ENCODE measurements at places on chromosomes 1 and 21.
A peak's percentile ranks its signal among the peaks of the same experiment; 100 is the strongest.

GRCh38 chr1:117757668-117758067 lies 151.8 kb downstream of the TENT5C start:
- no peak for DNase-seq

GRCh38 chr1:15932612-15933011 lies 43.3 kb downstream of the ZBTB17 start:
- no peak for DNase-seq

DNA sequence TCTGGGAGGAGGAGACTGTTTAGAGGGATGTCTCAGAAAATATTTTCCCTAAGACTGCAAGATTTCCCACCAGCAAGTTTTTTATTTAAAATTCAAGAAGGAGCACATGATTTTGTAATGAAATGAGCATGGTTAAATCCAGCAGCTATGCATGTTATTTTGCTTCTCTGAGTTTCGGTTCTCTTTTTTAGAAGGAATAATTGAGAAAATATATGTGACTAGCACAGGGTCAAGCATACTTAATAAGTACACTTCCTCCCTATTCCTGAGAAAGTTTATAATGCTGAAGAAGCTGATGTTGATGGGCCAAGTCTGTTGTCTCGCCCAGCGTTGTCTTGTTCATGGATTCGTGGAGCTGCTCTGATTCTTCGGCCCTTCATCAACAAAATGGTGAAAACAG lies 51.2 kb downstream of the EXO1 start:
- no peak for DNase-seq

DNA sequence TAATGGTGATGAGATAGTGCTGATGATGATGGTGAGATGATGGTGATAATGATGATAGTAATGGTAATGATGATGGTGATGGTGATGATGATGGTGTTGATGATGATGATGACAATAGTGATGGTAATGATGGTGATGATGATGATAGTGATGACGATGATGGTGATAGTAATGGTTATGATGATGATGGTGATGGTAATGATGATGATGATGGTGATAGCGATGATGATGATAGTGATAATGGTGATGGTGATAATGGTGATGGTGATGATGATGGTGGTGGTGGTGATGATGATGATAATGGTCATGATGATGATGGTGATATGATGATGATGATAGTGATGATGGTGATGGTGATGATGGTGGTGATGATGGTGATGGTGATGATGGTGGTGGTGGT lies 384.6 kb downstream of the MATN1 start:
- DNase-seq: no peak

- DNase-seq: no peak
These were observed 7.1 kb downstream of the AMIGO1 start for GRCh38 chr1:109502364-109502851.

GRCh38 chr1:185289880-185290279 lies 27.2 kb downstream of the IVNS1ABP start:
- DNase-seq: no peak

DNA sequence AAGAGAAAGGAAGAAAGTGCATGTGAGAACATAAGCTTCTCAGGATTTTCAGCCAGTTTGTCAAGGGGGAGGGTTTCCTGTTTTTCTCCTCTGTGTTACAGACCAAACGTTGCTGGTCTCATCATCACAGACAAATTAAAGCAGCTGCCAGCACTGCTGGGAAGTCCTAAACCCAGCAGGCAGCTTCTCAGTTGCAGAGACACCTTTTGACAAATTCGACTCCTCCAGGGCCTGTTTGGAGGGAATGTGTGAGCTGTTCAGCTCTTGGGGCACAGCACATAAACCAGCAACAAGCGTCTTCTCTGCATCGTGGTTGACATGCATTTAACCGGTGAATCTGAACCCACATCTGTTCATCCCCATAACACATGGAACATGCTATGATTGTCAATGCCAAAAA lies 454.6 kb upstream of the RUNX1 start:
- peak; percentile 62 for DNase-seq

GRCh38 chr1:40789342-40789598 lies 5.7 kb downstream of the KCNQ4 start:
- no peak for DNase-seq

GRCh38 chr1:40982721-40983120 lies 3.2 kb downstream of the CTPS1 start:
- DNase-seq: no peak

GRCh38 chr1:212294983-212295382 lies 9.8 kb downstream of the PPP2R5A start:
- no peak for DNase-seq

- DNase-seq: no peak
These were observed 58.0 kb downstream of the CLIC4 start for GRCh38 chr1:24803220-24803619.

DNA sequence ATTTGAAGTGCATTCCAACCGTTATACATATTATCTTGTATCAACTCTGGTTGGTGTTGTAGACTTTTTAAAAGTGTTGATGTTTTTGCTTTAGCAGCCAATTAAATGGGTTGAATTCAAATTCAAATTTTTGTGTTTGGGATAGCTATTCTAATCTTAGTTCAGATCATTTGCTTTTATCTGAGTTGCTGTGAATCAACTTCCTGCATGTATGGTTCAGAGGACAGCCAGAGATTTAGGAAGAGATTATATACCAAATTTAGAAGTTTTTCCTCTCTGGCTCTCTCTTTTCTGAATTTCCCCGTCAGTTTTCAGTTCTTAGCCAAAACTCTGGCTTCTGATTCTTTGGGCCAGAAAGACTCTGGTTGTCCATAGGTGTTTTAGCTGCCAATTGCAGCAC lies 415.5 kb downstream of the NUF2 start:
- DNase-seq: no peak

- DNase-seq: peak; percentile 57
These were observed 489.2 kb upstream of the C1orf87 start for GRCh38 chr1:60562740-60563139.

DNA sequence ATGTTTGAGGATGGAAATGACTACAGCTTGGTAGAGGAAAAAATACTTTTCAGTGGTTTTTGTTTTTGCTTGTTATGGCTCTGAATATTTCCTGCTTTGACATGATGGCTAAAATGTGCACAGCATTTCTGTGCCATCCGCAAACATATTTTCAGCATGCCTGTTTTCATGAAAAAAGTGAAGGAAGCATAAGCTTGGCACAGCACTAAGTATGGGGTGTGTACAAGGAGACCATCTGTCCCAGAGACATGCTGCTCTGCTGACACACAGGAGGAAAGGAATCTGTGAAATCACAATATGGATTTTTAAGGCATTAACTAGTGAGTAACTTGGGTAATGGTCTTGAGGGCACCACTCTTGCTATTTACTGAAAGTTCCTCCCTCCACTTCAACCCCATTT lies 595.5 kb downstream of the RWDD3 start:
- no peak for DNase-seq

- DNase-seq: no peak
These were observed 4.8 kb downstream of the FAM131C start for GRCh38 chr1:16068356-16069270.

DNA sequence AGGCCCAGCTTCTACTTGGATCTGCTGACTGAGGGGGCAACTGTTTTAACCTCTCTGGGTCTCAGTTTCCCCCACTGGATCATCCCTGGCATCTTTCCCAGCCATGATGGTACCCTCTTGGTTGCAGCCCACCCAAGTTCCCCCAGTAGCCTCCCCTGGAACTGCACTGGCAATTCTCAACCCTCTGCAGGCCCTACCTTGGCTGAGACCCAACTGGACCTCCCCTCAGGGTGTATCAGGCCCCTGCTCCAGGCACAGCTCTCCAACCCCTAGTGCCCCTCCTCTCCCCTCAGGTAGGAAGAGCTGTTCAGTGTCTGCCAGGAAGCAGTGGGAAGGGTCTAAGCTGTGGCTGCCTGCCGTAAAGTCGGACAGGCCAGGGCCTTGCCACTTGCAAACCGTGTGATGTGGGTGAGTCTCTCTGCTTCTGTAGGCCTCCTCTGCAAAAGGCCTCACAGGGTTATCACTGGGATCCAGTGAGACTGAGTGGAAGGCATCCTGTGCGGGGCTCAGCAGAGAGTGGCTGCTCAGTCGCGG lies 32.1 kb downstream of the RHBG start:
- no peak for DNase-seq

- DNase-seq: no peak
These were observed 19.3 kb upstream of the ACTA1 start for GRCh38 chr1:229452956-229453801.

DNA sequence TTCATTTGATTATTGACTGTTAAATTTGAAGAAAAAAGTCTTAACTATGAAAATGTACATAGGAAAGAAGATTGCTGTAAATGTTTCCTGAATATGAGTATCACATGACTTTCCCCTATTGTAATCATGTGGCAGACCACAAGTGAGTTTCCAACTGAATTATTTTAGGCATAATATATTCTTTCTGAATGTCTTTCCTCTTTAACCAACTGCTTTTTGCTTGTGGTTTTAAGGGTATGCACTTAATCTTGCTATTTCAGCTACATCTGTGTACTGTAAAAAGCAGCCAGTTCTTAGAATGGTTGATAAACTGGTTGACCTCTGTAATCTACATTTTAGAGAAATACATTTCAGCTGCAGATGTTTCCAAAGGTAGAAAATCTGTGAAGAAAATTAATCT lies 400.7 kb downstream of the NEGR1 start:
- peak; percentile 88 for DNase-seq

- no peak for DNase-seq
These were observed 6.8 kb downstream of the MIER1 start for GRCh38 chr1:66931590-66931989.

DNA sequence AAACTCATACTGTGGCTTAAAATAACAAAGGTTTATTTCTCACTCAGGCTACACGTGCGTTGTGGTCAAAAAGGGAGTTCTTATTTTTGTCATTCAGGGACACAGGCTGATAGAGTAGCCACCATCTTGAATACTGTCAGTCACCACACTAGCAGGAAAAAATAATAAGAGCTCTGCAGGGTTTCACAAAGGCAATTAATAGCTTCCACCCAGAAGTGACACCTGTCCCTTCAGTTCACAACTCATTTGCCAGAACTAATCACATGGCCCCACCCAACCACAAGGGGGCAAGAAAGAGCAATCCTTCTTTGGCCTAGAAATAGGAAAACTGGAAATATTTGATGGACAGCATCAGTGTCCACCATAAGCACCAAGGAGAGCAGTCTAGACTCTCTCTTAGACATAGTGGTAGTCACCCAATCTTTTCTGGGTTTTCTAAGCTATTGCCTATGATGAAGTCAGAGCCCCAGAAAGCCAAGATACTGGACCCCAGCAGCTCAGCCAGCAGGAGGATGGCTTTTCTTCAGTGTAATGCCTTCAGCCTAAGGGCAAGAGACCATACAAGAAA lies 8.2 kb downstream of the HAPLN2 start:
- no peak for DNase-seq

- DNase-seq: no peak
These were observed 58.6 kb upstream of the PLXNA2 start for GRCh38 chr1:208302699-208303238.

GRCh38 chr1:88462488-88463261 lies 221.4 kb upstream of the PKN2 start:
- peak; percentile 56 for DNase-seq

DNA sequence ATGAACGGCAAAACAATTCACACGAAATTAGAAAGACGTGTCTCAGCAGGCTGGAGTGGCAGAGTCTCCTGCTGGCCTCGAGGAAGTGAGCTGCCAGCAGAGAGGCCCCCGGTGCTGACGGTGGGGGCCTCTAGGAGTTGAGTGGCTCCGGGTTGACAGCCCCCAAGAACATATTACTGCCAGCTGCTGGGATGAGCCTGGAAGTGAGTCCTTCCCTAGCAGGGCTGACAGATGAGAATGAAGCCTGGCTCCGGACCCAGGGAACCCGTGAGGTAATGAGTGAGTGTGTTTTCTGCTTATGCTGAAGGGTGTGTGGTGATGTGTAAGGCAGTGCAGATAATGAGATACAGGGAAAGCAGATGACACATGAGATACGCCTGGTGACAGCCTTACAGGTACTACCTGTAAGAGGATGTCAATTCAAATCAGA lies 23.5 kb upstream of the LRRC47 start:
- peak; percentile 56 for DNase-seq

DNA sequence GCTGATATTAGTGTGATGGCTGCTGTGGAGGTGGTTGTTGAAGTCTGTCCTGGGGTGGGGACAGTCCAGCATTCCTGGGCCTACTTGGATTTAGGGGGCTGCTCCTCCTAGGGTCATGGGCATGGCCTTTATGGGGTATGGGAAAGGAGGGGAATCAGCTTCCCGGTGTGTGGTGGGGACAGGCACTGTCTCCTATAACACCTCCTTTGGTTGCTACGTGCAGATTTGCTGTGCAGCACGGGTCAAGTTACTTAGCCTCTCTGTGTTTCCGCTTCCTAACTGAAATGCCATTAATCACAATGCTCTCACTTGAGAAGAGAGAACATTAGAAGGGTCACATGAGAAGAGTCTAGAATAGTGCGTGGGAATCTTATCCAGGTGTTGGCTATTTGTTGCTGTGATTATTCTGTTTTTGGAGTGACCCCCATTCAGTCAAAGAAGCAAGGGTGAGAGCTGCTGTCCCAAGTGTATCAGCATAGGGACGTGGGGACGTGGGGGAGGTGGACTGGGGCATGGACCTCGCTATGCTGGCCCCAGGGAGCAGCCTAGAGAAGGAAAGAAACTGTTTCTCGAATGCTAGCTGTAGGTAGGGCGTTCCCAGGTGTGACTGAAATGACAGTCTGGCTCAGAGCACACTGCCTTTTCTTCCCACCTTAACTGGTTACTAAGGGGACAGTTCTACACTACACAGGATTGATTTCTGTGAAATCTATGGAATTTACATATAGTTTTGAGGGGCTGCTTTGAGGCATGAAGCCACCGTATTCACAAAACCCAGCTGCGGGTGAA lies 19.9 kb downstream of the SOX13 start:
- no peak for DNase-seq

GRCh38 chr1:95578462-95578861 lies 344.5 kb downstream of the RWDD3 start:
- DNase-seq: no peak

DNA sequence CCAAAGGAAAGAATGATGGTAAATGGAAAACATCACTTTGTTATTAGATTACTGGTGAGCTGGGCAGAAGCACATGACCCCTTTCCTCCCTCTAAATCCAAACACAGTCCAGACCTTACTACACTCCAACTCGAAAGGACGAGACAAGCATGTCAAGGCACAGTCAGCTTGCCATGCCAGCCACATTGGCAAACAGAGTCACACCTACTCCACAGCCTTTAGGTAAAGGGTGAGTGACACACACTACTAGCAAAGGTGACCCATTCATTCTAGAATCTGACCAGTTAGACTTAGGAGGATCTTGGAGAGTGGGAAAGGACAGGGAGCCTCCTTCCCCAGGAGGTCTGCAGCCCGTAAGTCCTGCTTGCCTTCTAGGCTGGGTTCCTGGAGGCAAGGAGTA lies 3.0 kb downstream of the SLC44A3 start:
- no peak for DNase-seq

GRCh38 chr1:72355899-72356298 lies 73.6 kb upstream of the NEGR1 start:
- DNase-seq: no peak

DNA sequence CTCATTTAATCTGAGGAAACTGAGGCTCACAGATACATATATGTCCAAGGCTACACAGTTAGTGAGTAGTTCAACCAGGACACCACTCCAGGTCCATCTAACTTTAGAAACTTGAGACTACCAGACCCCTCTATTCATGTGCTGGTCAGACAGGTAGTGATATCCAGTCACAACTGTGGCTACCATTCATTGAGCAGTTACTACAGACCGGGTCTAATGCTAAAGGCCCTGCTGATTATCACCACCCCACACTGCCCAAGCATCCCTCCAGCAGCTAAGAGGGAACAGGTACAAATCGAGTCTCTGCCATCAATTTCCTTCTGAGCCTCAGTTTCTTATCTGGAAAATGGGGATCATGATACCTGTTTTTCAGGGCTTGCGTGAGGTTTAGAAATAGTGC lies 5.3 kb downstream of the HPCA start:
- no peak for DNase-seq

GRCh38 chr21:38326899-38327298 lies 70.1 kb downstream of the KCNJ15 start:
- DNase-seq: no peak
